Right lobe of liver (tissue), 6 donors: ENCODE measurements at places on chromosomes 12 and 14. TPM values are rescaled to one million over a fixed set of nuclear protein-coding genes. Genes with fewer than 3 reads are reported as not detected.

GRCh38 chr14:99768381-99768780 is 24.8 kb upstream of the EML1 start:
- no peak for DNase-seq

GRCh38 chr12:30696103-30696408 is 387 bp upstream of the IPO8 start:
- DNase-seq: no peak

DNA sequence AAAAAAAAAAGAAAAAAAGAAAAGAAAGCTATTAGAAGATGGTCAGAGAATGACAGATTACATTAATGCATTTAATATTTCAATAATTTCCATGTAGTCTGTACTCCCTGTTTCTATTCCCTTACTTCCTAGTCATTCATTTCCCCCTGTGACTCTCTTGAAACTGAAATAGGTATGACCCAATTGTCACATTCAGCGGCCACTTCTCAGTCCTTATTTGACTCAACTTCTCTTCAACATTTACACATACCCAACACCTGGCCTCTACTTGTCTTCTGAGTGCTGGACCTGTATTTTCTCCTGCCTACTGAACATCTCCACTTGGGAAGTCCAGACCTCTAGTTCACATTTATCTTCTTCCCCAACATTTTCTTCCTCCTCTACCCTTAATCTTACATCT is 7.2 kb downstream of the EEA1 start:
- no peak for DNase-seq

GRCh38 chr12:268483-268840 is 5.8 kb upstream of the SLC6A13 start:
- DNase-seq: no peak

GRCh38 chr12:125683748-125684381 is 618.6 kb downstream of the AACS start:
- DNase-seq: peak; percentile 85

- no peak for DNase-seq
Observed at GRCh38 chr12:91272461-91273063, 89.9 kb upstream of the DCN start.

- DNase-seq: no peak
Observed at GRCh38 chr12:19801941-19802340, 362.6 kb downstream of the AEBP2 start.

DNA sequence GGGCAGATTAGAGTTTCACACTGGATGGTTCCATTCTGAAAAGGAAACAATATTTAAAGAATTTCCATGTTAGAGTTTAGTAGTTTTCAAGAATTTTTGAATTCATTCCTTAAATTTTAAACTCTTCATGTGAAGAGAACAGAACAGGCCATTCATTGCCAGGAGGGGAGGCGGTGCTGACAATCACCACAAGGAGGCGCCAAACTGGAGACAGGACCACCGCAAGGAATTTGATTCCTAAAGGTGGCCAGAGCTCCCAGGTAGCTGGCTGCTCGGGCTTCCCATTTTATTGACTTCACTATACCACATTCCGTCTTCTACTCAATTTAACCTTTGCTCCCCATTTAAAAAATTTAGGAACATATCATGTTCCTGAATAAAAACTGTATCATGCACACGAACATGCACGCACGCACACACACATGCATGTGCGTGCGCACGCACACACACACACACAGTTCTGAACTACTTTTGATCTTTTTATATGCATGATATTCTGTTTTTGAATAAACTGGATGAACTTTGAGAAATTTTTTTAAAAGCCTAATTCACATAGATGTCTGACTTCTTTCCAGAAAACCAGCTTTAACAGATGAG is 101.2 kb downstream of the NELL2 start:
- peak; percentile 35 for DNase-seq

DNA sequence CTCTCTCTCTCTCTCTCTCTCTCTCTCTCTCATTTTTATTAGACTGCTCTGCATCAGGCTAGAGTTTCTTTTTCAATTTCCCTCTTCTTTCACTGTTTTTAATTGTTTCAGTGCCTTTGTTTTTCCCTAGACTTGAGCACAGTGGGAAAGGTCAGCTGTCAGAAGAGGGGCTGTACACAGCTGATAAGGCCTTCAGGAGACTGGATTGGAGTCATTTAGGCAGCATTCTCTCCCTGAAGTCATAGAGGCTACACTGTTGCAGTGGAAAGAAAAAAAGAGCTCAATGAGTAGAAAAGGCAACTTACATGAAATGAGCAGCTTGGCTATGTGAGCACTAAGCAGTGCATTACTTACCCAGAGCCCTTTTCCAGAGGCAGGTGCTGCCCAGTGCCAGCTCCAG is 456.9 kb downstream of the NRXN3 start:
- no peak for DNase-seq

- no peak for DNase-seq
Observed at GRCh38 chr14:38389681-38390080, 133.8 kb upstream of the CLEC14A start.

GRCh38 chr12:132454193-132454932 is 35.6 kb upstream of the FBRSL1 start:
- peak; percentile 11 for DNase-seq

- no peak for DNase-seq
Observed at GRCh38 chr14:55430024-55430690, 10.3 kb downstream of the TBPL2 start.

DNA sequence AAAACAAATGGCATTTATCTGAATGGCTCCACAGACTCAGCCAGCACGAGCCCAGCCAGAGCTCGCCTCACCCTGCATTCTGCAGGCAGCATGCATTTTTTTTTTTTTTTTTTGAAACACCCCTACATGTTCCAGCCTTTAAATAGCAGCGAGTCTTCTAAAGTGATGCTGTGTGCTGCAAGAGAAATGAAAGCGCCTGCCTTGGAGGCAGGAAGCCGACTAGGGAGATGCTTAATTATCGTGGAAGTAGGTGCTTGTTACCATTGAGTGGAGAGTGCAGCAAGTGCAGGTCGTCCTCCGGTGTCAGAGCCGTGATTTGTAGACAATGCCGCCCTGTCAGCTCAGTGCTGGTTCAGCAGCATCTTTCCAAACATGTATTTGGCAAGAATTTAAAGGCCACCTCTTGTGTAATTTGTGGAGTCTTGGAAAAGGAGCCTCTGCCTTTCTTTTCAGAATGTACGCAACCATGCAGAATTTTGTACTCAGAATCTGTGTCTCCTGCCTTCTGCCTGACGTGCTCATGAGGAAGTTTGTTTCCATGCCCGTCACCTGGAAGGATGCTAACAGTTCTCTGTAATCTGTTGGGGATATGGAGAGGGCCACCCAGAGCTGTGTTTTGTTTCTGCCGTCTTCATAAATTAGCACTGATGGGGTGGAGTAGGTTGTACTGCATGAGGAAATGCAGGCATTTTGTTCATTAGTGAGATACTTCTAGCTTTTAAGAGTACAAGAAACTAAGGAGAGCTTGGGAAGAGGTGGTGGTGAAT is 345.9 kb upstream of the RGS6 start:
- DNase-seq: no peak

GRCh38 chr14:99790978-99791376 is 2.2 kb upstream of the EML1 start:
- DNase-seq: peak; percentile 48

DNA sequence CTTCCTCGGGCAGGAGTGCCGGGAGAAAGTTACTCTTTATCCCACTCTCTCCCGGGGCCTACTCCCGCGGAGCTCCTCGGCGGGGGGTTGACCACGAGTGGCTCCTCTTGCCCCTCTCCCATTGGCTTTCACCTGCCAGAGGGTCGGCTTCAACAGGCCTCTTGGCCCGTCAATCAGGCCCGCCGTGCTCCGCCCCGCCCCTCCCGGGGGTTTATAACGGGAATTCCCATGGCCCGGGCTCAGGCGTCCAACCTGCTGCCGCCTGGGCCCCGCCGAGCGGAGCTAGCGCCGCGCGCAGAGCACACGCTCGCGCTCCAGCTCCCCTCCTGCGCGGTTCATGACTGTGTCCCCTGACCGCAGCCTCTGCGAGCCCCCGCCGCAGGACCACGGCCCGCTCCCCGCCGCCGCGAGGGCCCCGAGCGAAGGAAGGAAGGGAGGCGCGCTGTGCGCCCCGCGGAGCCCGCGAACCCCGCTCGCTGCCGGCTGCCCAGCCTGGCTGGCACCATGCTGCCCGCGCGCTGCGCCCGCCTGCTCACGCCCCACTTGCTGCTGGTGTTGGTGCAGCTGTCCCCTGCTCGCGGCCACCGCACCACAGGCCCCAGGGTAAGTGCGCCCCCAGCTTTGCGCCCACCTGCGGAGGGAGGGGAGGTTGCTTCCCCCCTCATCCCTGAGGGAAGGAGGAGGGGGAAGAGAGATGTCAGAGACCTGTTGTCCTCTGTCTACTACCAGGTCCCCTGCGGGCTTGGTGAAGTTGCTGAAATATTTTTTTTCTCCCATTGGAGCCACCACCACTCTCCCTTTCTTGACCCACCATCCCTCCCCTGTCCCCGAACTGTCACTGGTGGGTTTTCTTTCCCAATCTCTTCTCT is at the start of gene SMOC1:
Gene SMOC1 (plus strand): TSS at position 242 of the 869 bp plus-strand sequence. CDS start 263 bp downstream, at position 505.
- peak; percentile 92 for DNase-seq

GRCh38 chr12:12836571-12836970 is 23.4 kb downstream of the DDX47 start:
- no peak for DNase-seq

DNA sequence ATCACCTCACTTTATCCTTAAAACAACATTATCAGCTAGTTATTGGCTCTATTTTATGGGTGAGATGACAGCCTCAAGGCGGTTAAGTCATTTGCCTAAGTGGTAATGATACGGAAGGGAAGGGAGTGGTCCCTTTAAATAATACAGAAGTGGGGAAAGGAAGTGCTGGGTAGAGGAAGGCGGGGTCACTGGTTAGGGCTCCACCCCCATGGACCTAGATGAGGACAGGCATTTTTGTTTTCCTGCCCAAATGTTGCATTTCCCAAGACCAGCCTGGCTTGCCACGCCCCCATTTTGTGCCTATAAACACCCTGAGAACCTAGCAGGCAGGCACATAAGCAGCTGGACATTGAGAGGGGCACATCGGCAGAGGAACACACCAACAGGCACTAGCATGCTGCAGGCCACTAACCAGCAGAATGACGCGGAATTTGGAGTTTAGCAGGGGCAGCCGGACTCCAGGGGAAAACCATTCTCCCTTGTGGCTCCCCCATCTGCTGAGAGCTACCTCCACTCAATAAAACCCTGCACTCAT is 100.9 kb downstream of the EPS8 start:
- DNase-seq: no peak

CLEC4D gene
- total RNA-seq: 0.43 TPM

CYP46A1 gene
- 0.42 TPM for total RNA-seq

RNASE4 gene
- total RNA-seq: 175 TPM

AQP2 gene
- not detected for total RNA-seq

HCAR3 gene
- 4.2 TPM for total RNA-seq

PAH gene
- 1,253 TPM for total RNA-seq

TPH2 gene
- not detected for total RNA-seq

LGMN gene
- total RNA-seq: 47.9 TPM

GPRC5A gene
- 0.42 TPM for total RNA-seq

NDRG2 gene
- total RNA-seq: 163 TPM

GCH1 gene
- 66.8 TPM for total RNA-seq

HOXC12 gene
- not detected for total RNA-seq

HOXC9 gene
- total RNA-seq: not detected

KRT79 gene
- not detected for total RNA-seq

ANO4 gene
- total RNA-seq: not detected
